ENCODE measurements at places on chromosomes 1 and 21. TPM values are rescaled to one million over a fixed set of nuclear protein-coding genes. Genes with fewer than 3 reads are reported as not detected.

DNA sequence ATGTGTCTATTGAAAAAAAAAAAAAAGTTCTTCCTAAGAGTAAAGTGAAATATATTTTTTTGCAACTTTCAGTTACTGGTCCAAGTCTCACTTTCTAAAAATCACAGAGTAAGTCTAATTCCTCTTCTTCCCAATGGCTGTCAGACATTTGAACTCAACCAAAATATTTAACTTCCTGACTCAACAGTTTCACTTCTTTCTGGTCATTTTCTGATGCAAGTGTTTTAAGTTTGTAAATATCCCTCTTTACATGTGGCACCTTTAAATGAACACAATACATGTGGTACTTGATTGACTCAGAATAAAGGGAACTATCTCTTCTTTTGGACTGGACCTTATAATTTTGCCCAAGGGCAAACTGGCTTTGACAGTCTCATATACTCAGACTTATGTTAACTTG, 76.7 kb downstream of the ASH1L start:
- DNase-seq, result no peak

GRCh38 chr1:45198185-45198584, 8.2 kb downstream of the ZSWIM5 start:
- DNase-seq, result no peak

GRCh38 chr1:221878134-221878533, 136.2 kb upstream of the DUSP10 start:
- DNase-seq, result no peak

GRCh38 chr1:50986653-50987052, 16.6 kb downstream of the CDKN2C start:
- no peak for DNase-seq

GRCh38 chr1:3072391-3073185, 3.6 kb downstream of the PRDM16 start:
- no peak for DNase-seq

- DNase-seq, result no peak
Measured at GRCh38 chr1:72942008-72942407, 659.7 kb upstream of the NEGR1 start.

- DNase-seq, result no peak
Measured at GRCh38 chr1:184289825-184290550, 96.8 kb upstream of the C1orf21 start.

GRCh38 chr1:6690186-6690585, 11.4 kb downstream of the DNAJC11 start:
- no peak for DNase-seq

SRP9 gene
- 207 TPM for total RNA-seq

LEPROT gene
- 25.0 TPM for total RNA-seq

FBLIM1 gene
- total RNA-seq, result 3.8 TPM

Data from gastrocnemius medialis (tissue), 4 donors.